ENCODE measurements at places on chromosomes 7 and 10.

GRCh38 chr10:3948843-3949242 lies 163.8 kb upstream of the KLF6 start:
- peak; percentile 59 for DNase-seq

DNA sequence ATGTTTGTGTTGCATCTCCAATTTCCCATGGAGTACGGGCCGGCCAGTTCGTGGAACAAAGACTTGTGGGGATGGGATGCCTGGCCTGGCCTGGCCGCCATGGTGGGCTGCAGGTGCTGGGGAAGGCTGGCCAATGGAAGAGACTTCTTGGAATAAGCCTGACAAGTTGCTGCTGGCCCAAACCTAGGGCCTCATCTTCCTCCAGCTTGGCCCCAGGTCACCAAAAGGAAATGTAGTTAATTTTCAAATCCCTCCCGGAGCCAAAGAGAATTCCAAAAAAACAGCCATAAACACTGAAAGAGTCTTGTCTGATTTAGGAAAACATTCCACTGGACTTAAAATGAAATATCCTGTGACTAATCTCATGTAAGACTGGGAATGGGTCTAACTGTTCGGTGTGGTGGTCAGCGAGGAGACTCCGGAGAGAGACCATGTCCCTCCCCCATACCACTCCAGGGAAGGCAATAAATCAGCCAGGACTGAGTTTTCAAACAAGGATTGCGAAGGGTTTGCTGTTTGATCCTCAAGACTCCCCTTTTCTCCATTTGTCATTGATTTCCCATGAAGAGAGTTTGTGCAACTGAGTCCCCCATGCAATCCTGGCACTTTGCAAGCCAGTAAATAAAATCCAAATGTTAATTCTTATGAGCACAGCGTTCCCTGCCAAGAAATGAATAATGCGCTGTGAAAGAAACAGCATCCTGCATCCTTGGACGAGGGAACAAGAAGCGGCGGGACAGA lies 128.7 kb upstream of the HABP2 start:
- DNase-seq = no peak

DNA sequence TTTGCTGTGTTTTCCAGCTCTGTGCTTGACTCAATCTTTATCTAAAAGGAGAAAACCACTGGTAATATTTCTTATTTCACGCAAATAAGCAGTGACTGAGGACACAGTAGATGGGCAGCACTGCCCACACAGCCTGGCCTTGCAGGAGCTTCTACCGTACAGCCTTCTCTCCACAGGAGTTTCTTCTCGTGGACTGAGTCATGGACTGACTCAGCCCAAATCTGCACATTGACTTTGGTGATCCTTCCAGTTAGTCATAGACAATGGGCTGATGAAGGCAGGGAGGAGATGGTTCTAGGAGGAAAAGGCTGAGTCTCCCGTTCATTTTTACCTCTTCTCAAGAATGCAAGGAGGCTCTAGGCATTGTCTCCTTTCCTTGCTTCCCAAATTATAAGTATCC lies 200.7 kb downstream of the RAPGEF5 start:
- no peak for DNase-seq

DNA sequence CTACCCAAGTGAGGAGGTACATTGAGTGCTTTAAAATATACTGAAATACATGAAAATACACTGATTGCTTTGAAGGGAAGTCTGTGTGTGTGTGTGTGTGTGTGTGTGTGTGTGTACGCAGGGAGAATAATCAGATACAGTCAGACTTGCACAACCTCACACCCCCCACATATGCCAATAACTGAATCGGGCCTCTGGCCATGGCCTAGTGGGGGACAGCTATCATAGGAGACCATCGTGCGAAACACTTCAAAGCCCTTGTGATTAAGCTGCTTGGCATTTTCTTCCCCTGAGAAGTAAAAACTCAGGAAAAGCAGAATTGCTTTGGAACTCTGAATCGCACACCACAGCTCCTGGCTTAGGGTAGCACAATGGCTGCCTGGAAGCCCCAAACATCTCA lies 135.1 kb downstream of the C10orf105 start:
- no peak for DNase-seq

DNA sequence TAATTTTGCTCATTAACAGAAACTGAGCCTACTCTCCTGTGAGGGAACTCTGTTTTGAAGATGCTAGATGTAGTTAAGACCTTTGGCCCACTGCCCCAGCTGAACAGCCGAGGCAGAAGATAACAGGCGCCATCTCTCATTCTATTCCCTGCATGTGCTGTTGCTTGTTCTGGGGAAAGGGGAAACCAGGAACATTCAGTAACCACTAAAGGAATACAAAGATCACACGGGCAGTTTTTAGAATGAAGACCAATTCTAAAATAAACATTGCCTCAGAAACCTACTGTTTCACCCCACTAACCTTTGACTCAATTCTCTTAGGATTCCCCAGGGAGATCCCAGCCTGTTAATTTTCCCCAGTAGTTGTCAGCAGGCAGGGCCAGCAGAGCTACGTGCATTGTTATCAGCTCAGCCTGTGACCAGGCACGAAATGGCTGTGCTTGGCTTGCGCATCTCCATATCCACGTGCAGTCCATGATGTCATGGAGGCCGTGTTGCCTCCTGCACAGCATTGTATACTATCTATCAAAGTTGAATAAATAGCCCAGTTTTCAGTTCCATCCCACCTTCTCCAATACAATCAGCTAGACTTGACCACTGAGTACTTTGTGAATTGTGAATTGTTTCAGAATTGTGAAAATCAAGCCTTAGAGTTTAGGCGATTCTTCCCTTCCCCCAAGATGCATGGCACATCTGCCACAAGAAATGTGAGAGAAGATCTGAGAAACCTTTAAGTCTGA lies 36.0 kb downstream of the ANK3 start:
- no peak for DNase-seq

DNA sequence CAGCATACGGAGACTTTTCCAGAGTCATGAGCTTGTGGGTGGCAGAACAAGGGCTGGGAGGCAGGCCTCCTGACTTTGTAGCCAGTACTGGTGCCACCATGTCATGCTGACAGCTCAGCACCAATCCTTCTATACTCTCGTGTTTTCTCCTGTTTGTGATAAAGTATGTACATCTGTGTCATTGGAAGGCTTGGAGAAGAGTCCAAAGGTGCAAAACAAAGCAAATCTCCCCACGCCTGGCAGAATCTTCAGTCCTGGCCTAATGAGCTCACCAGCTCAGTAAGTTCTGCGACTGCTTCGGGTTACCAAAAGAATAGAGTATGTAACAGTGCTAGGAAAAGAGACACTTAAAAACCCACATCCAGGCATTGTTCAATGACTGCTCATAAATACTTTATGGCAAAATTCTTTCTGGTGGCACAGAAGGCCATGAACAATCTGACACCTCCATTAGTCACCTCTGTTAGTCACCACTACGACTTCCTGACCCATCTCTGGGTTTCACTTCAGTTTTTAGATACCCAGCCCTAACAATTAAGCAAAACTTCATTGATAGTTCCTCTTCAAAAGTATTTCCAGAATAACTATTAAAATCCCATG lies 24.5 kb downstream of the STEAP1 start:
- no peak for DNase-seq

DNA sequence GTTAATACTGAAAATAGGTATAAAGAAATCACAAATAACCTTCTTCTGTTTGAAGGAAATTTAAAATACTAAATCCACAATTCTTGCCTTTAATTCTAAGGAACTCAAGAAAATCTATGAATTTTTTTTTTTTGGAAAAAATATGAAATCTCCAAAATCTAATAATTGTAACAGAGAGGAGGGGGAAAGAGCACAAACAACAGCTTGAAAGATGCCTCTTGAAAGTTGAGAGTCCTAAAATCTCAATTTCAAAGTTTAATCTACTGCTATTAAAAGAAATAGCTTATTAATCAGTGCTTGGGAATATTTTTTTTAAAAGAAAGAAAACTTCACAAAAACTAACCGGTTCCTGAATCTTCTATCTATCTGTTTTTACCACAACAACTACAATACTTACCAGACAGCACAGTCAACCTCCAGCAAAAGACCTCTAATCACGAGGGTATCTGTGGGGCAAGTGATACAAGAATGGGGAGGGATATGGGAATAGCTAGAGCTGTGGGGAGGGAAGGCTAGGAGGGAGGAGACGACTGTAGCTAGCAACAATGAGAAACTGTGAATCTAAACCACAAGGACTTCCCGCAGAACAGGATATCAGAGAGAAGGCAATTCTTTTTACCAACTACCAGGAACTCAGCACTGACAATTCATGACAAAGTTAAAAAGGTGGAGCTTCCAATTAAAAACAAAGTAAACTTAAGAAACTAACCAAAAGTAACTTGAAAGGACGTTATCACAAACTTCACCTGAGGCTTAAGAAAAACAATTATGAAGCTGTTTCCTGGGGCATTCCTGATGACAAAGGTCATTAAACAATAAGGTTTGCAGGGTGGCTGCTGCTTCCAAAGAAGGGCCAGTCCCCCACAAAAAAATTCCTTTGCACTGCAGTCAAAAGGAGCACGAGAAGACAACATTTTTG lies at the start of gene USP54:
USP54 (minus strand) TSS at position 462 of the 919 bp plus-strand sequence. CDS start 15,684 bp downstream, outside the sequence.
- DNase-seq = no peak

- DNase-seq = no peak
These were observed 602.2 kb downstream of the LRMDA start for GRCh38 chr10:76033457-76034196.
